ENCODE measurements at places on chromosomes 2 and 18.

GRCh38 chr2:238941262-238941792 is 93.4 kb downstream of the TWIST2 start:
- no peak for DNase-seq

DNA sequence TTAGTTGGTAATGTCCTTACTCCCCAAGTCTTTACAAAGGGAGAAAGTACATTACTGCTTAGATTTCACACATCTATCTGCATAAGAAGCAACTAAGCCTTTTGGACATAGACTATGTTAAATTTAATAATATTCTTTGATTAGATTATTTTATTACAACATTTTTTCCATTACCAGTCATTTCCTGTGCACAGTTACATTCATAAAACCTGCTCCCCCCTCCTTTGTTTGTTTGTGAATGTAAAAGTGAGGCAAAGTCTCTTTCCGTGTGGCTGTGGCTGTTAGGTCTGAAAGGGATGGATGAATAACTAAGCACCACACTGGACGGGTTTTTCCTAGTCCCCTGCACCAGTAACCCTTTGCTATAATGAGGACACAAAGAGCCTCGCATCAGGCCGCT is 9.6 kb downstream of the PTGR3 start:
- no peak for DNase-seq

DNA sequence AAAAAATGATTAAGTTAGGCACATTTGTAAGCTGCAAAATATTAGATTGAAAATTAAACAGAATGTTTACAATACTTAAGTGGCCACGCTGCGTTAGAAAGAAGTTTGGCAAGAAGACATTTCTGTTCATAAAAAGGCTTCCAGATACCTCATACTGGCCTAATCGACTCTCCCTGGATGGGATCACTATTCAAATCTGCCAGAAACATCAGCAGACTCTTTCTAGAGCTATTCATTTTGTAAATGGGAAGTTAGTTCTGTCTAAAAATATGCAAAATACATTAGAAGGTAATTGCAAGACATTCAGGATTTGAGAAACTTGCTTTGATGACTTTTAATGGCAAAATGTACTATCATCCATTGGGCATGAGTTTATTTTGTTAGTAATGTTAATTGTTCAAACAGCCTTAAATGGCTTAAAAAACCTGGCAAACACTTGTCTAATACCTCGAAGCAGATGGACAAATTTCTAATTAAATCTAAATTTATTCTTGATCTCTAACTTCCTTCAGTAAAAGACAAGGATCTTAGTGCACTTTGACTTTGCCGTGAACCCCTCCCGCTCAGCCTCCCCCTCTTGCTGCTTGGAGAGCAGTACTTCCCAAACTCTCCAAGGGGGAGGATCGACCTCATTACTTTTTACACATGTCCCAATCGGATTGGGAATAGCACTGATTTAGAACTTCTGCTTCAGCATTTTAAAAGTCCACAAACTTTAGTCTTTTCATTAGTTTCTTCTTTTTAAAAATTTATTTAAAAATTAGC is 103.5 kb downstream of the SMIM21 start:
- DNase-seq: no peak

GRCh38 chr2:179837408-179837807 is 24.0 kb downstream of the ZNF385B start:
- DNase-seq: no peak

DNA sequence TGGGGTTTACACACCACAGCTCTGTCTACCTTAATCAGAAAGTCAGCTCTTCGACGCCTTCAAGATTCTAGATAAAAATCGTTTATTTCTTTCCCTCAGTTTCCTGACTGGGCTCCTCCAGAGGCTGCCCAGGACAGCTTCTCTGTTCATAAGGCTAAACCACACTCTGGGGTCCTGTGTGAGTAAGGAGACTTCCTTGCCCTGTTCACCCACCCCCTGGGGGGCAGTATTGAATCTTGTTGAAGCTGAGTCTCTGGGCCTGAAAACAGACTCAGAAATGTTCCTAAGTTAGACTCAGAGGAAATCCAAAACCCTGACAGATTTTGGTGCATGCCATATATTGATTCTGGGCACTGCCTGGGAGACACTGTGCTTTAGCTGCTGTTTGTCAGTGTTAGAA is 43.0 kb downstream of the G6PC2 start:
- no peak for DNase-seq

DNA sequence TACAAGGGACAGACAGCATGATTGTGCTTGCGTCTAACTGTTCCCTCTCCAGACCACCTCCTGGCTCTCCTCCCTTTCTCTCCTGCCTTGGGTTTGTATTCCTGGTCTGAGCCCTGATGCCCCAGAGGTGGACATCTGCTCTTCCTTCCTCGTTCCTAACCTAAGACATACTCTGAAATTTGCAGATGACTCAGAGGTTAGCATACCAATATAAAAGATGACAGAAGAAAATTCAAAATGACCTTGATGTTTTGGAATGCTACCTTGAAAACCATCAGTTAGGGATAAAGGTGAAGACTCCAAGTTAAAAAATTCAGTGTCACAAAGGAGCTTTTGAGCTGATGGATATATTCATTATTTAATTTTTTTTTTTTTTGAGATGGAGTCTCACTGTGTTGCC is 12.9 kb downstream of the SMYD1 start:
- no peak for DNase-seq

DNA sequence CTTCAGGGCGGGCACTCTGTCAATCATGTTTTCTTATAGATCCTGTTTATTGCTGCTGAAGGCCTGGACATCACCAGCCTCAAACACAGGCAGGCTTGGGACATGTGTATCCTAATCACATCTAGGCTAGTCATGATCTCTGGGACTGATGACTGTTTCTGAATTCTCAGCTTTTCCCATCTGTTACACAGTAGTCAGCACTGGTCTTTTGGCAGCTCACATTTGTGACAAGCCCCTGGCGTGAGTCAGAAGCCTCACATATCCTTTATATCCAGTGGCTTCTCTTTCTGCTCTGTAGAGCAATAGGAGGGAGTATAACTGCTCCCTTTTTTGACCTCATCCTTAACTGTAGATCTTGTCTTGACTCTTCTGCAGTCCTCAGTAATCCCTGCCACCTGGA is 4.5 kb downstream of the SEMA4F start:
- DNase-seq: no peak

DNA sequence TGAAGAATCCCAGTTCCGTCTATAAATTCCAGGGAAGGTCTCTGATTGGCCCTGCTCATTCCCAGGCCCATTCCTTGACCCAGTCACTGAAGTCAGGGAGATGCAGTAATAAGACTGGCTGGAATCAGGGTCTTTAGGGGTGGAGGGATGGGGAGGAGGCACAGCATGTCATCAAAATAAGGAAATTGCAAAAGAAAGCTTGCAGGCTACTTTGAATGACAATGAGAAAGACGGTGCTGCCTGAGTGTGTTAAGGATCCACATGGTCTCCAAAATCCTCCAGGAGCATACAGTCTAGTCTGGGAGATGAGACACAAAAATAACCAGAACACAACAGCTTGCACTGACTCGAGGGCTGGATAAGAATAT is 2.0 kb upstream of the DES start:
- DNase-seq: no peak

DNA sequence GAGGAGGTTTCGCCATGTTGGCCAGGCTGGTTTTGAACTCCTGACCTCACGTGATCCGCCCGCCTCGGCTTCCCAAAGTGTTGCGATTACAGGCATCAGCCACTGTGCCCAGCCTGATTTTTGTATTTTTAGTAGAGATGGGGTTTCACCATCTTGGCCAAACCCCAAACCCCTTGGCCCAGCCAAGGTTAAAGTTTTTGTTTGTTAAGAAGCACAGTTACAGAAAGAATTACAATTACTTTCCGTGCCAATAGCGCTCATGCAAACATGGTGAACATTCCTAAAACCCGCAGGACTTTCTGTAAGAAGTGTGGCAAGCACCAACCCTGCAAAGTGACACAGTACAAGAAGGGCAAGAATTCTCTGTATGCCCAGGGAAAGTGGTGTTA is 26.1 kb downstream of the ITSN2 start:
- no peak for DNase-seq

Data from NCI-H146 (cell line).